ENCODE measurements at places on chromosomes 7 and 10. TPM values are rescaled to one million over a fixed set of nuclear protein-coding genes. Genes with fewer than 3 reads are reported as not detected.

Gene SFTPA1
- total RNA-seq = not detected

DNA sequence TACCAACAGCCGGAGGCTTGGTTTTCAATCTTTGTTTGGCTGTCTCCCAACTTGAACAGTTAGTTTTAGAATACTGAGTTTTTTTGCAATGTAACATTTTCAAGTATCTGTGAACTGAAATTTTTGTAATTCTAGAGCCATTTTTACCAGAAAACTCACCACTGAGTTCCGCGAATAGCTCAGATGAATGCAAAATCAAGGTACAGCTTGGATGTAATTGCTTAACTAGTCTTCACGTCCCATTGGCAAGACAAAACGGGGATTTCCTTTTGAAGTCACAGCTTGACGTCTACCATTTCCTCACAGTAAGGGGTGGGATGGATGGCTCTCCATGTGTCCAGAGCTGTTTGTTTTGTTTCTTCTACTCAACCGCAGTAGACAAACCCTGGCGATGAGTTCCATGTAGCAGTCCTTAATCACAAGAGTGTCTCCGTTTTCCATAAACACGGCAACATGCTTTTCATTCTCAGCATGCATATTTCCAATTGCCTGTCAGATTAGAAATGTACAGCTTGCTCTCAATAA lies 55.8 kb upstream of the FGFR2 start:
- DNase-seq = no peak

Gene CDK1
- 20.0 TPM for total RNA-seq

- peak; percentile 61 for DNase-seq
These were observed 804 bp downstream of the C10orf95 start for GRCh38 chr10:102450374-102451104.

DNA sequence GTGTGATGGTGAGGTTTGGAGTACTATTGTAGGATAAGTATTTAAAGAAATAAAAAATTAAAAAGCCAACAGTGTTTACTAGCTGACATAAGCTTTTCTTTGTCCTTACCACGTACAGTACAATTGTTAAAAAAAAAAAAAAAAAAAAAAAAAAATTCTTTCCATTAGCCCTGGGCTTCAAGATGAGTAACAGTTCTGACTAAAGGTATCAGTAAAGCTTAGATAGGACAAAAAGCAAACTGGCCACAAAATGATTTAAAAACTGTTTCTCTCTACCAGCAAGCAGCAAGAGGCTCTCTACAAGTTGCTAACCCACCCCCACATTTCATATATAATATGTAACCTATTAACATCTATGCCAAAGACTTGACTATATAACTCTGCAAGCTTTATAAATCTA lies 17.5 kb downstream of the HYCC1 start:
- DNase-seq = no peak

- no peak for DNase-seq
These were observed 761.9 kb downstream of the TYW1 start for GRCh38 chr7:67758551-67758950.

DNA sequence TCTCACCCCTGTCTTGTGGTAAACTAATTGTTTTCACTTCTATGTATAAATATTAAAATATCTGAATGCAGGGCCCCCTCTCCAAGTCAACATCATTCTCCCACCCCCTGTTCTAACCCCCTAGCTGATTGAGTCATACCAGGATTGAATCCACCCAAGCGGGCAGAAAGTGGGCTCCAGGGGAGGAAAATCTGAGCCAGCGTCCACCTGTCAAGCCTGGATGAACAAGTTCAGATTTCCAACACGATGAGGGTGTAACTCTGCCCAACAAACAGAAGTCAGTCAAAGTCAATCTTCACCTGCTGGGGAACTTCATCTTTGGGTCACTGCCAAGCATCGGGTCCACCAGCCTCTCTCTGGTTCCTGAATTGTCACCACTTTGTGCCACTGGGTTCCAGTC lies 162.9 kb upstream of the CELF2 start:
- no peak for DNase-seq

Gene GLCCI1
- total RNA-seq = 6.9 TPM

GRCh38 chr10:85864868-85865526 lies 501.6 kb downstream of the GRID1 start:
- no peak for DNase-seq

Gene FAM149B1
- total RNA-seq = 28.5 TPM

Gene LRRC17
- 70.0 TPM for total RNA-seq

DNA sequence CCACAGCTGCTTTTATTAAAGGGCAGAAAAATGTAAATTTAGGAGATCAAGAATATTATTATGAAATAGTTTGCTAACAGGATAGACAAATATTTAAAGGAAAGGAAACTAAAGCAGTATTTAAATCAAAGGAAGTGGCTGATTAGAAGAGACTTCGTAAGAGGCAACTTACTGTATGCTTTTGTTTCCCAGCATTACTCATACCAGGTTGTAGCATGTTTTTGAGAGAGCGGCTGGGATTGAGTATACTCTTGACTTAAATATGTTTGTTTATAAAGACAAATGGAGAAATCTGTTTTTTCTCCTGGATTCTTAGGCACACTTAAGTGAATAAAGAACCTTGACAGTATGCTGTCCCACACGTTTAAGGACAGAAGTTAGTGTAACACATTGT lies 293.7 kb downstream of the ZNF248 start:
- no peak for DNase-seq

DNA sequence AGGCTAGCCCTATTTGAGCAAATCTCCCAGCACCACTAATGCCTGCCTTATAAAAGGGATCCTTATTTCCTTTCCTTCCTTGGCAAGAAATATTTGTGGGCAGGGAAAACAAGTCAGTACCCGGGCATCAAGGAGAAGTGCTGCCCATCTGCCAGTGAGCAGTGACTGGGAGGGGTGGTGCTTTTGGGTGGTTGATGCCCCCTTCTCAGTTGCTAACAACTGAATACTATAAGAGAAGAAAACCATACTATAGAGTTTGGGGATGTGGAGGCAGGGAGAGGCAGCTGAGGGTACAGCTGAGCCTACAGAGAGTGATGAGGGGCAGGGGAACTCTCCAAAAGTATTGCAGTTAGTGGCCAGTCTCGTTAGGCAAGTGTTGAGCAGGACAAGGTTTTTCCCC lies 39.3 kb downstream of the OGDH start:
- no peak for DNase-seq

Gene SLC35G1
- 3.5 TPM for total RNA-seq

DNA sequence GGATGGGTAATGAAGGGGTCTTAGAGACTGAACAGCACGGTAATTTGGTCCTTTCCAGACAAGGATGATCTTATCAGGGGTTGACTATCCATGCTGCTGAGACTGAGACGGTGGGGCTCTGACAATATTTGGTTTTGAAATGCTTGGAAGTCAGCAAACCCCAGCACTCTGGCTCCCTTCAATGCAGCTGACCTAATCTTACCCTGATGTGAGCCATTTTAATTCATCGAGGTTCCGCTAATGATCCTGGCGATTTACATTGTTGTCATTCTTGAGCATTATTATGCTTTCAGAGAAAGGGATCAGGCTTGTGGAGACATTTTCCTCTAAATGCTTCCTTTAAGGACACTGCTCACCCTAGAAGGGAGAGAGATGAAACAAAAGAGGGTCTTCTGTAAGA lies 114.6 kb upstream of the BMPER start:
- no peak for DNase-seq

- DNase-seq = no peak
These were observed 22.6 kb upstream of the INPP5A start for GRCh38 chr10:132514821-132515520.

GRCh38 chr10:73590881-73591799 lies at the start of gene USP54:
Gene USP54, minus strand, starts transcription at chr10:73591342. Its CDS starts 15,684 bp downstream, at chr10:73575658.
- peak; percentile 61 for DNase-seq
